ENCODE measurements at places on chromosomes 3 and 15. TPM values are rescaled to one million over a fixed set of nuclear protein-coding genes. Genes with fewer than 3 reads are reported as not detected.

The ALDH1A2 gene
- total RNA-seq, result not detected

The CACNA2D2 gene
- 0.62 TPM for total RNA-seq

The SCN11A gene
- total RNA-seq, result 0.05 TPM

The ADPRH gene
- total RNA-seq, result 1.4 TPM

- H3K27ac ChIP-seq, result no peak overlapping the region
- H3K4me1 ChIP-seq, result no peaks in the 10 kb centered on the region
- H3K4me3 ChIP-seq, result no peak overlapping the region
- no peaks in the 10 kb centered on the region for H3K27me3 ChIP-seq
These were observed 10.1 kb upstream of the STRIT1 start for GRCh38 chr3:155303540-155304097.

DNA sequence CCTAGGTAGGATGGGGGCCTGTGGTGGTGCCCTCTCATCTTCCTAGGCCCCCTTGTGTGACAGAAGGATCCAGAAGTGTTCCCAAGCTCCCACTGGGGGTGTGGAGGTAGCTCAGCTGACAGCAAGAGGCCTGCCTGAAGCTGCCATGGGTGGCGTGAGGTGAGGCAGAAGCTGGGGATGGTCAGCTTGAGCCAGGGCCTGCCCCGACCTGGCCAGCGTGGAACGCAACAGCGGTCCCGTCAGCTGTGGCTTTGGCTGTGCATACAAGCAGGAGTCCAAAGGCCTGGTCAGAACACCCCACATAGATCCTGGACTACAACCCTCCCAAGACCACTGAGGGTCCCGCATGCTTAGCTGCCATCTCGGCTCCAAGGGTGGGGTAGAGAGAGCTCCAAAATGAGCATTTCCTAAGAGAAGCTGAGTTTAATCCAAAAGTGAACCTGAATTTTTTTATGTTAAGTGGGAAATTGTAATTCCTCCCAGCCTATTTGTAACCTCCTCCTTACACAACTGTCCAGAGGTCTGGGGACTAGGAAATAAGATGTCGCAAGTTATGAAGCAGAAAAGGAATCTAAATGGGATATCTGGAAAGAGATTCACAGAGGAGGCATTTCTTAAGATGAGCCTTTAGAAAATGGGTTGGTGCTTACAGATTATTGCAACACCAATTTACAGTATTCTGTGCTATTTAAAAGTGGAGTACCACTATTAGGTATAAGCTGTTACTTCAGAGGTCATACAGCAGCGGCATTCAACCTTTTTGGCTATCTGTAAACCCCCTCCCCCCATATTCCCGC, 9.9 kb upstream of the PLA2G4D start:
- H3K27ac ChIP-seq, result no peak overlapping the region
- DNase-seq, result no peak
- H3K36me3 ChIP-seq, result no peaks in the 10 kb centered on the region
- H3K27me3 ChIP-seq, result peaks cover 10% of the 10 kb centered on the region

GRCh38 chr3:34268032-34268709, 469.7 kb downstream of the PDCD6IP start:
- no peak overlapping the region for H3K4me3 ChIP-seq
- no peaks in the 10 kb centered on the region for H3K4me1 ChIP-seq
- H3K36me3 ChIP-seq, result no peaks in the 10 kb centered on the region
- no peak overlapping the region for H3K27ac ChIP-seq
- no peak for DNase-seq

DNA sequence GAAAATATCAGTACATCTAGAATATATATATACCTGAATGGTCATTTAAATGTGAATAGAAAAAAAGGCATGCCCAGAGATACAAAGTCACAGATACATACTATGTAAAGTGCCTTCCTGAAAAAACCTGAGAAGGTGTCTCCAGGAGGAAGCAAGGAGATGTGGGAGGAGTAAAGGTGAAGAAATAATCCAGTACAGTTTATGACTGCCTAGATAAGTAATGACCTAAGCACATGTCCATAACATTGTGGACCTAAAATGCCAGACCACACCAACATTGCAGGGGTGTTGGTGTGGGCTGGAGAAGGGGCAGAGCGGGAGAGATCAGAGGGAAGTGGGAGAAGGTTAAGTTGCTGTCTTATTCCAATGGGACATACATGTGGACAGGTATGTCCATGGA, 226.9 kb downstream of the ZNF621 start:
- H3K4me1 ChIP-seq, result no peaks in the 10 kb centered on the region
- DNase-seq, result no peak
- no peak overlapping the region for H3K4me3 ChIP-seq
- H3K27me3 ChIP-seq, result peaks cover 3% of the 10 kb centered on the region
- no peak overlapping the region for H3K27ac ChIP-seq

GRCh38 chr3:117603097-117603496, 893.5 kb downstream of the TUSC7 start:
- no peak overlapping the region for H3K4me3 ChIP-seq
- H3K4me1 ChIP-seq, result no peaks in the 10 kb centered on the region
- no peaks in the 10 kb centered on the region for H3K27me3 ChIP-seq
- H3K27ac ChIP-seq, result no peak overlapping the region

DNA sequence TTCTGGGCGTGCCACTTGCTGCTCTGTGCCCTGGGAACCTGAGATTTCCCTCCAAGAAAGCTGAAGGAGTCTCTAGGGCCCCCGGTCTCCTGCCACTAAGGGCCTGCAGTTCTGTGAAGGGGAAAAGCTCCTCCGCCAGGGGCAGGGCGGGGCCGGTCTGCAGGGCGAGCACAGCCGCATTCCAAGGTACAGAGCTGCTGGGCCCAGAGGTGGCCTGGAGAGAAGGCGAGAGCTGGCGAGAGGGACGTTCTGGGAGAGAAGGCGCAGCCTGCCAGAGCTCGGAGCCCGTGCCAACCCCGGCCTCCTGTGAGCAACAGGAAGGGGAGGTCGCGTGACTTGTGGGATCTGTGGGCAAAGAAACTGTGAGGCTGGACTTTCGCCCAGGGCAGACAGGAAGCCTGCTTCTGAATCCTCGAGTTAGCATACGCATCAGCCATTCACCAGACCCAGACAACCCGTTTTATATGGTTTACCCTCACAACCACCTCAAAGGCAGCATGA, 500.4 kb downstream of the SHQ1 start:
- peak; percentile 57 for DNase-seq
- H3K4me1 ChIP-seq, result peaks cover 65% of the 10 kb centered on the region
- no peaks in the 10 kb centered on the region for H3K27me3 ChIP-seq

DNA sequence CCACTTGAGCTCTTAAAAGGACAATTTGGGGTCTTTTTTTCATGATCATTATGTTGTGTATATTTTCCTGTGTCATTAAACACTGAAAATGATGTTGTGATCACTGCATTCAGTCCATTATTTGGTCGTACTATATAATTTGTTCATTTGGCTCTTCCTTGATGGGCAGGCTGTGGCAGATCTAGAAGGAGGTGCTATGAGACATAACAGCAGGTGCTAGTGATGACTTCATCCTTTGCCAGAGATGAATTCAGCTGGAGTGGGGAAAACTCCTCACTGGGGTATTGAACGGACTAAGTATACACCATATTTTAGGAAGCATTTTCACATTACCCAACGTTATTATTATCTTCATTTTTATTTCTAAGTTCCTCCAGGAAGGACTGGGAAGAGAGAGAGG, 12.0 kb downstream of the CMTM7 start:
- H3K36me3 ChIP-seq, result peaks cover 41% of the 10 kb centered on the region
- no peak overlapping the region for H3K4me3 ChIP-seq
- peaks cover 74% of the 10 kb centered on the region for H3K4me1 ChIP-seq
- H3K27ac ChIP-seq, result peak overlapping the region; percentile 63
- H3K27me3 ChIP-seq, result no peaks in the 10 kb centered on the region

DNA sequence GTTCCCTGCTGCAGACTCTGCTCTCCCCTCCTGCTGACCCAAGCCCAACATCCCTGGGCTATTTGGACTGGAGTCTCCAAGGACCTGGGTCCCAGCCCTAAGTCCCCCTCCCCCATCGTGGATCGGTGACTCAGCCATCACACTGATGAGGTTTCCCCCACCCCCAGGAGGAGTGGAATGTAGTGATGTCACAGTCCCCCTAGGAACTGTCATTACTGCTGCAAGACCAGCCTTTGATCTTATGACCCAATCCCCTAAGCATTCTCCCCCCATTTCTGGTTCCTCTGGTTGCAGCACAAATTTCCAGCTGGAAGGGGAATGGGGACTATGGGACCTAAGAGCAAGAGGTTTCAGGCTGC, 63.4 kb upstream of the CSPG4 start:
- DNase-seq, result no peak
- H3K36me3 ChIP-seq, result no peaks in the 10 kb centered on the region
- no peak overlapping the region for H3K4me3 ChIP-seq
- no peak overlapping the region for H3K27ac ChIP-seq
- peaks cover 7% of the 10 kb centered on the region for H3K27me3 ChIP-seq
